ENCODE measurements at places on chromosomes 6 and 20.

DNA sequence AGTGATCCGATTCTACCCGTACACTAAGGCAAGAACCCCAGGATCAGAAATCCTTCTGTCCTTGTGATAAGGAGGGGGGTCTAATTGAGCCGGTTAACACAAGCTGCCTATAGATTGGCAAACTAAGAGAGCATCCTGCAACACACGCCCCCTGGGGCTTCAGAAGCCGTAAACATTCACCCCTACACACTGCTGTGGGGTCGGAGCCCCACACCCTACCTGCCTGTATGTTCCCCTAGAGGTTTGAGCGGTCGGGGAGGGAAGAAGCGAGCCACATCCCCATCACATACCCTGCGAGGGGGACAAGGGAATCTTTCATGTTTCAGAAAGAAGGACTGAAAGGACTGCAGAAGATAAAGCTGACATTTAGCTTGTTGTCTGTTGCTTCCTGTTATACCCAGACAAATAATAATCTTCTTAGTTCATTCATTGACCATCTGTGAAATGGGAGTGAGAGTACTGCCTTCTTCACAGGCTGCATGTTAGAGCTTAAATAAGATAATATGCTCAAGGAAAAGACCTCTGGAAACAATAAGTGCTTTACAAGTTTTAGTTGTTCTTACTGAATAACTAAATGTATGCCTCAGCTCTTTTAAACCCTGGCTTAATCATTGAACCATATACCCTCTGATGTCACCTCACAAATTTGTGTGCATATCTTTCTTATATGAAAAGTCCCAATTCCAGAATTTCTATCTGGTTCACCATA, 74.2 kb upstream of the RNF217 start:
- DNase-seq: no peak

GRCh38 chr6:108442770-108443520, 117.8 kb upstream of the FOXO3 start:
- no peak for DNase-seq

DNA sequence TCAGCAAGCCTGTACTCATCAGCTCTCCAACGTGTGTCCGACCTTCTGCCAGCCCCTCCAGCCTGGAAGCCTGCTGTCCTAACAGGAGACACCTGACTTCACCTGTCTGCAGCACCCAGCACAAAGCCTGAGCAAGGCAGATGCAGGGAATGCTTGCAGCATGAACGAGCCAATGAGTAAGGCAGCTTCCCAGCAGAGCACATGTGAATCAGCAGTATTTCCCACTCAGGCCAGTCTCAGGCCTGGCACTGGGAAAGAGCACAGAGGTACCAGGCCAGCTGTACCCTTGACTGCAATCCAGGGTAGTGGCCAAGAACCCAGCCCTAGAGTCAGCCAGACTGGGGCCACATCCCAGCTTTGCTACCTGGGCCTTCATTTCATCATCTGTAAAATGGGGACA, 120.8 kb downstream of the MAFB start:
- no peak for DNase-seq

- DNase-seq: no peak
Measured at GRCh38 chr20:24389686-24390085, 79.7 kb upstream of the SYNDIG1 start.

DNA sequence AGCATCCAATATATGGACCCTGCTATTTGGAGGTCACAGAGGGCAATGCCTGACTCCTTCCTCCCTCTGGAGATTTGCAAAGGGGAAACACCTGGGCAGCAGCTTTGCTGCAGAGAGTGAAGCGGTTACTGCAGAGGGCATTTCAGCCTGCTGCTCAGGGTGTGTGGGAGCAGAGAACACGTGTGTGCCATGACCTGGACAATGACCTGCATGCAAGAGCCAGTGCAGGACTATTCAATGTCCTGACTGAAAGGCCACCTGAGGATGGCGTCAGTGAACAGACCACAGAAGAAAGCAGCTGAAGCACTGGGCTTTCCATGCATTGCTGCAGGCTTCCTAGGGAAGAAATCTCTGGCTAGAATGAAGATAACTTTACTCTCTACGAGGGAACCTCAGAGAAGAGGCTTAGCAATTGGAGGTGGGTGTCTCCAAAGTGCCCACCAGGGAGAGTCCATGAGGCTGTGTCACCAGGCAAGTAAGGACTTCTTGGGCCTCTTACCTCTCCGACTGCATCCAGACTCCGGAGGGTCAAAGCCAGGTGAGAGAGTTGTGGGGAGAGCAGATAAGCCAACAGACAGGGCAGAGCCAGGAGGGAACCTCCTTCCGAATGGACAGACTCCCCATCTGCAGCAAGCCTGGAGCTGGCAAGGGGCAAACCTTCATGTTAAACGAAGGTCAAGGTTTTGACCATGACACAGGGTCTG, 52.9 kb upstream of the PMEPA1 start:
- no peak for DNase-seq

DNA sequence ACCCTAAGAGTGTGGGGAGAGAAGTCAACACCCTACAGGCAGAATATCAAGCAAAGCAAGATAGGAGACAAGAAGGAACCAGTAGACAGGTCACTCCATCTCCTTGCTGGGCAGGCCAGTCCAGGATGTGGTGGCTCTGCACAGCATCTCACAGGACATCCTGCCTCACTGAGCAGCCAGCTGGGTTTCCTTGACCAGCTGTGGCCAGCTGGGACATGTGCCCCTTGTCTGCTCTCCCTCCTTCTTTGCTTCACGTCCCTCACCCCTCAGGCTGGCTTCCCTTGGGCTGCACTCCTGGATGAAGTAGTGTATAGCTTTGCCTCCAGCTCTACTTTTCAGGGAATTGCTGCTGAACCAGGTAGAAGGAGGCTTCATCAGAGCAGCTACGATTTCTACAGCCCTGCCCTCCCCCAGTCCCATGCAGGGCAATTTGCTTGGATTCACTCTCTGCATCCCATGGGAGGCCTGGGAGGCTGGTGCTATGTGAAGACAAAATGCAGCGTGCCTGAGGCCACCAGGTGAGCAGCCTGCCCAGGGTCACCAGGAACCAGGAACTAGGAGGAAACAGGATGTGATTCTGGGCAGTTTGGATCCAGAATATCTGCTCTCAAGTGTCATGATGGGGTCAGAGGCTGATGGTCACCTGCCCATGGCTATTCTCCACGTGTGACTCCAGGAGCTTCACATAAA, 110.0 kb upstream of the PMEPA1 start:
- DNase-seq: no peak

DNA sequence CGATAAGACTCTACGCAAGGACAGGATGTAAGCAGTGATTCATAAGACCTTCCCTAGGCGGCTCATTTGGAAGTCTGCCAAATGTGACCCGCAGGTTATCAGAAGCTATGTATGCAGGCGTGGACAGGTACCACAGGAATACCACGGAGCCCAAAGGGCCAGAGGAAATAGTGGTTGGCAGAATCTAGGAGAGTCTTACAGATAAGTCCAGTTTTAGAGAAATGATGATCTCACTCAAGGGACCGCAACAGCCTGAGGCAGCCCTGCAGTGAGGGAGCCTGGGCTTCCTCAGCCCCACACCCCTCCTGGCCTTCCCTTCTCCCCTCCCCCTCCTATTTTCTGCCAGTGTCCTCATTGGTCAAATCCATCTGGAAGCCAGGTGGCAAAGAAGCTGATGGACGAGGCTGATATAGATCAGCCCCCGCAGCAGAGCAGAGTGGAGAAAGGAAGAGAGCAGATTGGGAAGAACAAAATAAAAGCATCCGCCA, 110.6 kb downstream of the FNDC1 start:
- DNase-seq: no peak

DNA sequence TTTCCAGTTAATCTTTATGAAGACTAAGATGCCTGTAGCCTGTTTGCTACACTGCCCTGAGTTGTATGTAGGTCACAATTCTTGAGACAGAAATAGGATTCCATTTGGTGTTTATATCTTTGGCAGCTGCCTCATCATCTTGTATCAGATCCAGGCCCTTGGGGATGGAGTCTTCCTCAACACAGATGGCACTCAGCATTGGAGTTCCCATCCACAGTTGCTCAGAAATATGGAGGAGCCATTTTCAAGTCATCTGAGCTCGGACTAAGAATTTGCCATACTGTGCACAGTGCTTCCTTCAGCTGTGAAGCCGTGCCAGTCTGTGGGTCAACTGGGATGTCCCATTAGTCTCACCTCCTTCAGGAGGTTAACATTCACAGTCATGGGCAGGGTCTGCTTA, 156.6 kb downstream of the ZDHHC14 start:
- DNase-seq: no peak

Data from memory B cell (primary cell).